ENCODE measurements at places on chromosomes 2 and 18.
A peak's percentile ranks its signal among the peaks of the same experiment; 100 is the strongest.

- no peak for DNase-seq
Measured at GRCh38 chr2:74555610-74556103, 1.1 kb downstream of the DOK1 start.

GRCh38 chr2:133193544-133194361 lies 374.5 kb downstream of the NCKAP5 start:
- DNase-seq, result no peak

GRCh38 chr2:177619461-177619860 lies 226.9 kb downstream of the AGPS start:
- no peak for DNase-seq

- DNase-seq, result no peak
Measured at GRCh38 chr2:30677861-30678385, 129.3 kb downstream of the CAPN13 start.

DNA sequence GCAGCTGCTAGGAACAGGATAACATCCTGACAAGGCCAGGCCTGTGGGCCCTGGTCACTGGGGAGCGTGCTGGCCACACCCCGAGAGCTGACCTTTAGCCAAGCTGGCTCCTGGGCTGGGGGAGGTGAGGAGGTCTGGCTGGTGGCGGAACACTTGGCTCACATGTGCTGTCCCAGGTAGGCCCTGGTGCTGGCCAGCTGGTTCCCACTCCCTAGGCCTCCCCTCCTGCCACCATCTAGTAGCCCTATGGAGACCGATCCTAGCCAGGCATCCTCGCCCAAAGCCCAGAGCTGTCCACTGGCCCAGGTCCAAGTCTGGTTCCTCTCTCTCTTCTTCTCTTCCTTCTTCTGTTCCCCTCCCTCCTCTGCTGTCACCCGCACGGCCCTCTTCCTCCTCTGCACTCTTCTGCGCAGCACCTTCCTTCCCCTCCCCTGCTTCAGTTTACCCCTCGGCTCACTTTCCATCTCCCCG lies 52.4 kb downstream of the TNS1 start:
- no peak for DNase-seq

DNA sequence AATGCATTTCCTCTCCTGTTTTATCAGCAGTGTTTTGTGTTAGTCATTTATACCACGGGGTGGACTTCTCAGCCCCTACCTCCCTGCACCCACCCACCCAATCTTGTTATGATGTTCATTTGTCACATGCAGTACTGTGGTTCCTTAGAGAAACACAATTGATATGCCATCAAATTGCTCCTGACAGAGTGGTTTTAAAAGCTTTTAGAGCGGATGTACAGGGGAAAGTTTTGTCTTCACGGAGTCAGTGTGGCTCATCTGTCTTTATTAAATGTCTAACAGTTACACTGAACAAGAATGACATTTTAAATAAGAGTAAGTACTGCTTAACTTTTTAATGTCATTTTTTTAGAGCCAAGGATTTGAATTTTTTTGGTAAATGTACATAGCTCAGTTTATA lies 156.9 kb downstream of the LRRTM1 start:
- DNase-seq, result no peak

DNA sequence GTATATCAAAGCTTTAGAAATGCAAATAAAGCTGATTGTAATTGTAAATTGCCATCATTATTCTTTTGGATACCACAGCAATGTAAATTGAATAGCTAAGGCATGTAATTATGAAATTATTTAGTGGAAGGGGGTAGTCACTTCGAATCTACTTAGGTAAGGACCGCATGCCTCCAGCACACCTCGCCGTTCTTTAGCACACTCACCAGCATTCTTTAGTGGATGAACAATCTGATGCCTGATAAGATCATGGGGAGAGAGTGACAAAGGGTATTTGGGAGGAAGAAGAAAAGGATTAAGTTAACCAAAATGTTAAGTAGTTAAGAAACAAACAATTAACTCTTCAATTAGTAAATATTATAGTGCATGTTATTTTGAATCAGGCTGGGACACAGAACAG lies 46.4 kb upstream of the DSC1 start:
- no peak for DNase-seq

DNA sequence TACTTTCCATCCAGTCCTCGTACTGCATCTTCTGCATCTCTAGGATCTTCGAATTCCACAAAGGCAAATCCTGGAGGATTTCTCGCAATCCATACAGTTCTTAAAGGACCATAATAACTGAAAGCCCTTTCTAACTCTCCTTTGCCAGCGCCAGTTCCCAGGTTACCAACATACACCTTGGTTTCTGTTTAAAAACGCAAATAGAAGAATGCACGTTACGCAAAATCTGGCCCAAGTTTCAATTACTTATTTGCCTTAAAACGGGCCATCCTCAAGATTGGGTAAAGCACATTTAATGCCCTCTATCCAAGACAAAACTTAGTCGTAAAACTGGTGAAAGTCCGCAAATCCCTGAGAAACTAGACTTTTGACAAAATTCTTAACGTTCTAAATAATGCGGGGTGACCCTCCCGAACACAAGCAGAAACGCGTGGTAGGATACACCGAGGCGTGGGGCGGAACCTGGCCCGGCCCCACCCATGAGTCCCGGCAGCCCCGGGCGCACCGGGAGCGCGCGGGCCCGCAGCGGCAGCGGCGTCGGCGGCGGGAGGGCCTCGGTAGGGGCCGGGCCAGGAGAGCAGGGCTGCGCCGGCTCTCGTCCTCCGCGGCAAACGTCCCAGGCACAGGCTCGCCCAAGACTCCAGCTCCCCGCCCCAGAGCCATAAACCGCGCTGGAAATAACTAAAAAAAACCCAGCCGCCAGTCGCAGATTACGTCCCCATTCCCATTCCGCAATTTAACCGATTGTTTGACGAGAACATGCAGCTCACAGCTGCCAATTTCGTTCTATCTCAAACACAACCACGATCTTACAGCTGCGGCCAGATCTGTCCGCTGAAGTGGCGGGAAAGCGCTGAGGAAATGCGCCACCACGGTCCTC lies 910 bp downstream of the SRSF7 start:
- DNase-seq, result peak; percentile 70

DNA sequence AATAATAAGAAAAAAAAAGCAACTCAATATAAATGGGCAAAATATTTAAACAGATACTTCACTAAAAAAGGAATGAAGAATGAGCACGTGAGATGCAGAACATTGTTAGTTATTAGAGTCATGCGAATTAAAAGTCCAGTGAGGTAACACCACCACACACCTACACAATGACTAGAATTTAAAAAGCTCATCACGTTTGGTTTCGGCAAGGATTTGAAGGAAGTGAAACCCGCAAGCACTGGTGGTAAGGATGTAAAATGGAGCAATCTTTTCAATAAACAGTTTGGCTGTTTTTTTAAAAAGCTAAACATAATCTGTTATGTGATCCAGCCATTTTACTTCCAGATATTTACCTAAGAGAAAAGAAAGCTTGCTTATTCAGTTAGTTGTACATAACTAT lies 1181.6 kb upstream of the CELF4 start:
- DNase-seq, result no peak

DNA sequence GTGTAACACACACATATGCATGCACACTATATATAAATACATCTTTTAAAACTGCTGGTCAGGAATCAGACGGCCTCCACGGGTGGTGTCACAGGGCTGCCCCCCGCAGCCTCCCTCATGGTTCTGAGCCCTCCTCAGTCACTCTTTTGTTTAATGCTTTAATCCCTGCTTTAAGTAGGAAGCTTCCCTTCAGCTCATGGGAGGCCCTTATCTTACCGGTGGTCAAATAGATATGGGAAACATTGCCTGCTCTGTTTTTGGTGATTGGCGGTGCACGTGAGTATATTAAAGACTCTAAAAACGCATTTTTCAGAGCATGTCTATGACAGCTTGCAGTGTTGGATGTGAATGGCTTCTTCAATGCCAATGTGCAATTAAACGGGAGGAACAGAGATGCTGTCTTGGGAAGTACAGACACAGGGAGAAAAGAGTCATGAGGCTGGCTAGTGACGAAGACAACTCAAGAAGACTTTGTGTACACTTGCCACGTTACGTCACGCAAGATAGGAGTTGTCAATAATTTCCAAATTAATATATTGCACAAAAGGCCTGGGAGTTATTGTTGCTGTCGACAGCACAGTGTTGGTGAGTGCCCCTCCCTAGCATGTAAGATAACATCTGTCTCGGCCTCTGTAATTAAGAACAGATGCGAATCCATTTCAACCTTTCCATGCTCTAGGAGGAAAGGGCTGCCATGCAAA lies 23.3 kb downstream of the GNLY start:
- no peak for DNase-seq

DNA sequence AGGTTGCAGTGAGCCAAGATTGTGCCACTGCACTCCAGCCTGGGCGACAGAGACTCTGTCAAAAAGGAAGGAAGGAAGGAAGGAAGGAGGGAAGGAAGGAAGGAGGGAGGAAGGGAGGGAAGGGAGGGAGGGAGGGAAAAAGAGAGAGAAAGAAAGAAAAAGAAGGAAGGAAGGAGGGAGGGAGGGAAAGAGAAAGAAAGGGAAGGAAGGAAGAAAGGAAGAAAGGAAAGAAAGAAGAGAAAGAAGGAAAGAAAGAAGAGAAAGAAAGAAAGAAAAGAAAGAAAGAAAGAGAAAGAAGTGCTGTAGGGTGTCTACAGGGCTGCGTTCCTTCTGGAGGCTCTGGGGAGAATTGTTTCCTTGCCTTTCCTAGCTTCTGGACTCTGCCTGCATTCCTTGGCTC lies 22.5 kb upstream of the RAB11FIP5 start:
- no peak for DNase-seq

DNA sequence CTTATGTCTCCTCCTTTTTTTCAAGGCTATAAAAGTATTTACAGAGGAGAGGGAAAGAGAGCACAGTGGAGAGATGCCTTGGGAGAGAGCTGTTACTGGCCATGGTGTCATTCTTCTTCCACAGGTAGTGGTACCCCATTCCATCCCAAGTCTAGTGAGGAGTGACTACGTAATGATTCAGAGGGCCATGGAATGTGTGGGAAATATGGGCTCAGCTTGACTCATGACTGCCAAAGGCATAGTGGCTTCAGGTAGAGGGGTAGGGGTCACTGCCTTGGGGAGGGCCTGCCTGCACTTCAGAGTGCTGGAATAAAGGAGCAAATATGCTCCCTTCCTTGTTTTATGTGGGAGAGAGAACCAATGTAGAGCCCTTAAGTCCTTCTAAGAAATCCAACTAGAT lies 620.6 kb downstream of the IRS1 start:
- DNase-seq, result no peak

DNA sequence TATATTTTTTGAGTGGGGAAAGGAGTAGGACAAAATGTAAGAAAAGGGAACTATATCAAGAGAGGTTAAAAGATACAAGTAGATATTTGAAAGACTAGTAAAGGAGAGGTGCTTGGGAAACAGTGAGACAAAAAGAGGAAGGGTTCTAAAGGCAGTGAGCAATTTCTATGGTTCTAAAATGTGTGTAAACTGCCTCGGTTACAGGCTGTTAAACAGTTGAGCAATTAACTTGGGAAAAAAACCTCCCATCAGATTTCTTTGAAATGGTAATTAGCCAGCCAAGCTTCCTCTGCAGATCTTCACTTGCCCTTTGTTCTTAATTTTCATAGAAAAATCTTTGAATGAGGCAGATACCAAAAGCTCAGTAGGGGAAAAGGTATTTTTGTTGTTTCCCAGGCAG lies 238.7 kb upstream of the KCNH7 start:
- no peak for DNase-seq

GRCh38 chr18:72581976-72582375 lies 37.8 kb upstream of the CBLN2 start:
- no peak for DNase-seq

- no peak for DNase-seq
Measured at GRCh38 chr18:76405681-76406356, 89.2 kb downstream of the ZNF516 start.

DNA sequence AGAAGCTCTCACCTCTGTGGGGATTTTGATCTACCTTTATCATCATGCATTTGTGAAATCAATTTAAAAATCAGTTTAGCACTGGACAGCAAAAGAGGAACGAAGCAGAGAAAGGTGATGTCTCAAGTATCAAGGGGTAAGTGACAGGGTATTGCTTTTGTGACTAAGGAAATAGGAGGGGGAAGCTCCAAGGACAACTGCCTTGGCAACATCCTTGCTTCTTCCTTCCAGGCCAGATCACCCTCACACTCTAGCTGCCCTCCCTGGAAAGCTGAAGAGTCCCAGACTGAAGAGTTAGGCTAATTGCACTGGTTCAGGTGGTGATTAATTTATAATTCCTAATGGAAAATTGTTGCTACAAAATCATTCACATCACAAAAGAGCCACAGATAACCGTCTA lies 859.1 kb upstream of the ACVR2A start:
- DNase-seq, result no peak

GRCh38 chr2:196959734-196960338 lies 33.3 kb upstream of the PGAP1 start:
- DNase-seq, result no peak

GRCh38 chr18:67794521-67794920 lies 278.0 kb upstream of the DSEL start:
- DNase-seq, result no peak

GRCh38 chr2:219897456-219897855 lies 270.0 kb downstream of the SLC4A3 start:
- no peak for DNase-seq

- DNase-seq, result no peak
Measured at GRCh38 chr2:113268621-113269360, 9.9 kb downstream of the PAX8 start.

- no peak for DNase-seq
Measured at GRCh38 chr18:53817976-53818950, 406.2 kb downstream of the MBD2 start.

- no peak for DNase-seq
Measured at GRCh38 chr2:226644399-226644865, 155.2 kb downstream of the IRS1 start.

DNA sequence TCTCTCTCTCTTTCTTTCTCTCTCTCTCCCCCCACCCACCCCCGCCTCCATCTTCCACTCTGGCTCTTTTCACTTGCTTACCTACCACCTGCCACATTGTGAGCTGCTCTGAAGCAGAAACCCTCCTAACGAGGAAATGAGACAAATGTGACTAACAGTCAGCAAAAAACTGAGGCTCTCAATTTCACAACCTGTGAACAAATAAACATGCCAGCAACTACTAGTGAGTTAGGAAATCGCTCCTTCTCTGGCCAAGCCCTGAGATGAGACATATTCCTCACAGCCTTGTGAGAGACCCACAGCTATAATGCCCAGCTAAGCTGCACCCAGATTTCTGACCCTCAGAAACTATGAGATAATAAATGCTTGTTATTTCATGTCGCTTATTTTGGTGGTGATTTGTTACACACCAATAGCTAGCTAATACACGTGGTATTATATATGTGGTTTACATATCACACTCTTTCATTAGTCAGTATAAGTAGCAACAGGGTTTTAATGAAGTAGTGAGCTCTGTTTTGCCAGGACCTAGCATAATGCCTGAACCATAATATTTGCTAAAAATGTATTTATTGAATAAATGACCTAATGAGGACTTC lies 8.4 kb upstream of the ZNF521 start:
- no peak for DNase-seq

DNA sequence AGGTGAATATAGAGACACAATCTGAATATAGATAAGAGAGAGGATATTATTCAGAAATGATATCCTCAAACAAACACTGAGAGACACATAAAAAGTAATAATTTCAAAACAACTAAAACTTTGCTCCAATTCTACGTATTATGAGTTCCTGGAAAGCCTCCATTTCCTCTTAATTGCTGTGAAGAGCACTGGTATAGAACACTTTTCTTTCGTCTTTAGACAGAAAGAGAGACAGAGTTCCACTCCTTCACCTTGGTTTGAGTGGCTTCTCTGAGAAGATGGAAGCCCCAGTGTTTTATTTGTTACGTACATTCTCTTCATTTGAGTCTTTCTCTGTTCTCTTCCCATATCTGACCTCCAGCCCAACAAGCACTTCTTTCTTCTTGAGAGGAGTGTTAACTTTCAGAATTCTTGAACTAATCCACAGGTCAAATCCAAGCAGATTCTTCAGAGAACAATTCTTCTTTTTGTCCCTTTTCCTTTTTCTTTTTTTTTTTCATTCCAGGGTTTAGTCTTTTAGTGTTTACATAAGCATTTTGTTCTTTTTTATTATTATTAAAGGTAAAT lies 6.4 kb upstream of the PIK3C3 start:
- DNase-seq, result no peak

All from NCI-H1694 treated with DMSO at 0.1 percent for 48 hours (cell line).